BJ (cell line): ENCODE measurements at places on chromosomes 13 and 19. TPM values are rescaled to one million over a fixed set of nuclear protein-coding genes. Genes with fewer than 3 reads are reported as not detected.

DNA sequence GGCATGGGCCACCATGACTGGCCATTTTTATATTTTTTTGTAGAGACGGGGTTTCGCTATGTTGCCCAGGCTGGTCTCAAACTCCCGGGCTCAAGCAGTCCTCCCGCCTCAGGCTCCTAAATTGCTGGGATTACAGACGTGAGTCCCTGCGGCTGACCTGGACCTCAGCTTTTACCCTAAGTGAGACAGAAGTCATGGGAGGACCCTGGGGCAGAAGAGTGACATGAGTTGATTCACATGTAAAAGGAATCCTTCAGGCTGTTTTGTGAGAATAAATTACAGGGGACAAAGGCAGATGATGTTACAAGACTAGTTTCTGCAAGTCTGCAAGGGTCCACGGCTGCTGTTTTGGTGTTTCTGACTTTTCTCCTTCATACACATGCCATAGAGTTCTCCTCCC, 2.6 kb upstream of the BCAM start:
- DNase-seq = no peak

- DNase-seq = no peak
These were observed 6.9 kb downstream of the ZNF490 start for GRCh38 chr19:12603714-12604113.

DNA sequence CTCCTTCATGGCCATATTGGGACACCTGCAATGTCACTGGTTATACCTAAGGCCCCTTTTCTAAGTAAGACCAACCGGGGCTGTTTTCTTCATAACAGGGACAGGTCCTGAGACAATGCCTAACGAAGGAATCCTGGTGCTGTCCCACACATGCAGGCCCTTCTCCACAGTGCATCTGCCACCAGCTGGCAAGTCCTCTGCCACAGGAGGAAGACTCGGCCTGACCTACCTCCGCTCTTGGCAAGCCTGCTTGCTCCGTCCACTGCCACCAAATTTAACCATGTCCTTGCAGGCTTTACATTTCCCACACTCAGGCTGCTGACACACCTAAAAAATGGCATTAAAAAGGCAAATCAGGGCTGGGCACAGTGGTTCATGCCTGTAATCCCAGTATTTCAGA, 31.8 kb upstream of the EIF3G start:
- no peak for DNase-seq

DNA sequence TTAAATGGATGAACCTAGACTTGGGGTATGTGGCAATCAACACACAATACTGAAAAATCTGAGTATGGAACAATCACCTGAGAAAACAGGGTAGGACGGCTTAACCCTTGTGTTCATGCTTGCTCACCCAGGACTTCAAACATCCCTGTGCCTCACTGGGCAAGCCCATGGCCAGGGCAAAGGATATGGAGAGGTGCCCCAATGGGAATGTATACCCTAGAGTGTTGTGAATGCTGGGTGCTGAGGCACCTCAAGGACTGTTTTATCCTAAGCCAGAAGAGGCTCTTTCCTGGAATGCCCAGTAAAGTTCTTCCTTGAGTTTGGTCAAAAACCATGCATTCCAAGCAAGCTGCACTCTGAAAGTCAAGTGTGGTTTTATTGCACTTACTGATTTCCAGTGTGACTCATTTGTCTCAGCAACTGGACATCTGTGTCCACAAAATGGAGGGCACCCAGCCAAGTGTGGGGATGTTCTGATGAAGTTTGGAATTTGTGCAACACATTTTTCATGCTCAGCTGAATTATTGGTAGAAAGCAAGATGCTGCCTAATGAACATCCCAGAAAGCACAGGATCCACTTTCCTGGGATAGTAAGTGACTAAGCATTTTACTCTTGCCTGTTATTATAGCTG, 531.3 kb downstream of the RFC3 start:
- DNase-seq = peak; percentile 99

DNA sequence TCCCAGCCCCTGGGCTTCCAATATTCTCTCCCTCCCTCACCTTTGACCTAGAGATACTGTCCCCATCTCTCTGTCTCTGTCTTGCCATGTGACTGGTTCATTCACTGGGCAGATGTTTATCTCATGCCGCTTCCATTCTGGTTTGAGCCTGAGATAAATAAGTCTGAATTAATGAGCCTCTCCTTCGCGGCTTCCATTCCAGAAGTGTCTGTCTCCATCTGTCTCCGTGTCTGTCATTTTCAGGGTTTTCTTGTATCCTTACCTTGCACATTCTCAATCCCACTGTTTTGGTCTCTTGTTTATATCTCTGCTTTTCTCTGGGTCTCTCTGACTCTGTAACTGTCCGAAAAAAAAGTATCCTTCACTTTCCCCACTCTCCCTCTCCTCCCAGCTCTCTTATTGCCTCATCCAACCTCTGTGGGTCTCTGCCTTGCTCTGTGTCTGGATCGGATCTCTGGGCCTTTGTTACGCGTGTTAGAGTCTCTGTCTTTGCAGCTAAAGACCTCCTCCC, 4.3 kb downstream of the SPHK2 start:
- no peak for DNase-seq

- no peak for DNase-seq
These were observed 808 bp downstream of the SLITRK5 start for GRCh38 chr13:87671753-87672605.

DNA sequence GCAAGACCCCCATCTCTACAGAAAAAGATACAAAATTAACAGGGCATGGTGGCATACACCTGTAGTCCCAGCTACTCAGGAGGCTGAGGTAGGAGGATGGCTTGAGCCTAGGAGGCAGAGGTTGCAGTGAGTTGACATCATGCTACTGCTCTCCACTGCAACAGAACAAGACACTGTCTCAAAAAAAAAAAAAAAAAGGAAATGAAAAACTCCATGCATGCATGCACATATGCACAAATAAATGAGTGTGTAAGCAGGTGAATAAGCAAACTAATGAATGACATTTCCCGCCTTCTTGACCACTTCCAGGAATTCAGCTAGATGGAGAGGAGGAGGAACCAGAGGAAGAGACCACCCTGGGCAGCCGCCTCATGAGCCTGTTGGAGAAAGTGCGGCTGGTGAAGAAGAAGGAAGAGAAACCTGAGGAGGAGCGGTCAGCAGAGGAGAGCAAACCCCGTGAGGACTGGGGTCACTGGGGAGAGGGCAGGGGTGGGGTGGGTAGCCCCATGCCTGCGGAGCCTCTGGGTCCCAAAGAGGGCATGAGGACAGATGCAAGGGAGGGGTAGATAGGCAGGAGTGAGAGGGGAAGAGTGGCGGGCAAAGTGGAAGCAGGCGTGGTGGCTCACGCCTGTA, 58.8 kb downstream of the RYR1 start:
- no peak for DNase-seq

DNA sequence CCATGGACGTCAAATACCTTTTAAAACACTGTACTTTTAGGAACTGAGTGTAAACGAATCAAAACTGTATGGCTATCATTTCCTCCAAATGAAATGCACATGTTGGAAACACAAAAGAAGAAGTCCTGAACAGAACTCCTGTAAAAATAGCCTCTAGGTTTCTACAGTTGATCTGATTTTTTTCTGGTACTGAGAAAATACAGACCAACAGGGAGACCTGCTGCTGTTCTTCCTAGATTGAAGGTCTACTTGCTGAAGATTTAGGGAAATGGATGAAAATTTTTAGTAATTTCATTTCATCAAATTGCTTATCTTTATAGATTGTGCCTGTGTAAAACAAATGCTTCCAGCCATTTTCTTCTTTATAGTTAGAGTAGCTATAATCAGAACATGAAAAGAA, 520.4 kb downstream of the SLITRK6 start:
- DNase-seq = no peak

GRCh38 chr19:10760273-10760944, 42.5 kb downstream of the DNM2 start:
- no peak for DNase-seq

DNA sequence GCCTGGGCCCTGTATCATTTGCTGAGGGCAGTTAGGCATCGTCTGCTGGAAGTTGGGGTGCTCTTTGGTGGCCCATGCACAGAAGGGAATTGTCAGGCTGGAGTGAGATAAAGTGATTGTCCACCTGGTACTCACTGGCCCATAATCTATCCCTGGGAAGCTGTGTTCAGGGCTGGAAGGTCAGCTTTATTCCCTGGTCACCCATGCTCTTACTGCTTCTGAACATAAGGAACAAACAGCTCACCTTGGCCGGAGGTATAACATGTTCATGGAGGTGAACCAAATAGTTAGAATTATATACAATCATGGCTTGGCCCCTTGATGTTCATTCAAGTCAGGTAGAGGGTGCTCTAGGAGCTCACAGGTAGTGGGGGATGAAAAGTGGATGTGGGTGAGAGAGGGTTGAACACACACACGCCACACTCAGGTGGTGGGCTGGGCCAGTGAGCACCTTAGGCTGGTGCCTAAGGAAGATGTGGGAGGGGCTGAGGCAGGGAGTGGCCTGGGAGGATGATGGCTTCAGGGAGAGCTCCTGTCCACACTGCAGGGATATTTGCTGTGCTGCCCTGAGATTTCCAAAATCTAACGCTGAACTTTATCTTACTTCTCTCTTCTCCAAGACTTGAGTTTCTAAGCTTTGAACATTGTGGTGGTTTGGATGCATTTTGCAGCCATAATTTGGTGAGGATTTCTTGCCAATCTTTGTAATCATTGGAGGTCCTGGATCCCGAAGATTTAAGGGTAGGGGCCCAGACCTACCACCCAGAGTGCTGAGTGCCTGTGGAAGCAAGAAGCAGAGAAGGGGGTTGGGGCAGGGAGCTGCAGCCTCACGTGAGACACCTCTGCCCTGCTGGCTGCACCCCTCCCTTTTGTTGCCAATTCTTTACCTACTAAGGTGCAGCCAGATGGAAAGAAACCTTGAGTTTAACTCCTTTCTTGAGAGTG, 420.6 kb downstream of the ZNF536 start:
- DNase-seq = no peak

- no peak for DNase-seq
These were observed 96.6 kb downstream of the ELF1 start for GRCh38 chr13:40922437-40923040.

- DNase-seq = no peak
These were observed 49.4 kb downstream of the RASA3 start for GRCh38 chr13:114082849-114083645.

DNA sequence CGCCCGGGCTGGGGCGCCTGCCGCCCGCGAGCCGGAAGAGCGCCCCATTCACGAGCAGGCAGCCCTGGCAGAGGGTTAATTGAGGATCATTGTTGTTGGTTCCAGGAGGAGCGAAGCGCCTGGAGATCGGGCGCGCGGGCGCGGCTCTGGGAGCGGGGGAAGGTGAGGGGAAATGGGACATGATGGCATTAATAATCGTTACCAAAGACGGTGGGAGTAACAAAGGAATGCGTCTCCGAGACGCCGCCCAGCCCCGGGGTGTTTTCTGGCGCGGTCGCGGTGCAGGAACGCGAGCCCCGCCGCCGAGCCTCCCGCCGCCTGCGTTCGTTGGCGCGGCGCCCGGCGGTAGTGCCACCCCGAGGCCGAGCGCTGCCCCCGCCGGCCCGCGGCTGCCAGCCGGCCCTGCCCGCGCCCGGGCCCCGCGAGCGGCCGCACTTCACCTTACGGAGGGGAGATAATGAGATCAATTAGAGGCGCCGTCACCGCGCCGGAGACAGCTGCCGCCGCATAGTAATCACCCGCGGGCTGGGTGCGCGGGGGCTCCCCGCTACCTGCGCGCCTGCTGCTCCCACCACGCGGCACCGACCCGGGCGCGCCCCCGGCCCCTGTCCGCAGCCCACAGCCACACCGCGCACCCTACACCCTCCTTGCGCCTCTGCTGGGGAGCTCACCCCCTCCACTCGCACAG, 2.8 kb downstream of the ZNF536 start:
- DNase-seq = no peak

DNA sequence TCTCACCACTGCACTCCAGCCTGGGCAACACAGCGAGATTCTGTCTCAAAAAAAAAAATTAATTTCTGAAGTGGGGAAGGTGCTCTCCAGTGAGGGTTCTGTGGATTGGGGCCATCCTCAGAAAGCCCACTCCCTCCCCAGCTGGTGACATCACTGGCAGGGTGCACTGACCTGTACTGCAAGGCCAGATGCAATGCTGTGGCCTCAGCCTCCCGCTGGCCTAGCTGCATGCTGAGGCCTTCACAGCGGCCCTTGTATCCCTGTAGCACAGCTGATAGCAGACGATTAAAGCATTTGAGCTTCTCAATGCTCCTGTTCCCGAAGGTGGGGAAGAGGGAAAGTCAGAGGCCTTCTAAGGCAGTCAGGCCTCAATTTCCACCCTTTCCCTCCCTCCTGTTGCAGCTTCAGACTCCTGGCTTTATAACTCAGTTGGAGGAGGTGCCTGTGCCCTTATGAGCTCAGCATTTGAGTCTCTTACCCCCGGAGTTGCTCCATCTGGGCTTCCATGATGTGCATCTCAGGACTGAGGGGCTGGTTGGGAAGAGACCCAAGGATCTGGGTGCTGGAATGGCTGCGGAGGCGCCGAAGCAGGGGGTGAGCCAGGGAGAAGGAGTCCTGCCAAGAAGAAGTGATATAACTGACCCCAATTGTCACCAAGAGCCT, 5.3 kb downstream of the USHBP1 start:
- no peak for DNase-seq

DNA sequence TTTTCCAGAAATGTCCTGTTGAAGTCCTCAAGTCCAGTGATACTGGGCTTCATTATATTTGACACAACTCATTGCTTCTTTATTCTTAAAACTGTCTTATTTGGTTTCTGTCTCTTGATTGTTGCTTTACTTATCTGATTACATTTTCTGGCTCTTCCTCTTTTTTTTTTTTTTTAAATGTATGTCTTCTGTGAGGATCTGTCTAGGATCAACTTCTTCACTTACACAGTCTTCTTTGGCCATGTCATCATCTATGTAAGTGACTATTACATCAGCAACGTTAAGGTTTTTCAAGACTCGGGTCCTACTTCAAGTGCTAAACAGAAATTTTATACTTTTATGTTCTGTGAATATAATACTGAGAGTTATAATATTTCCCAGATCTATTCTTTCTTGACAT, 162.1 kb downstream of the PDS5B start:
- DNase-seq = no peak

- no peak for DNase-seq
These were observed 5.7 kb downstream of the ACOD1 start for GRCh38 chr13:76953968-76954367.

- no peak for DNase-seq
These were observed 676.1 kb upstream of the KLHL1 start for GRCh38 chr13:70784207-70784989.

DNA sequence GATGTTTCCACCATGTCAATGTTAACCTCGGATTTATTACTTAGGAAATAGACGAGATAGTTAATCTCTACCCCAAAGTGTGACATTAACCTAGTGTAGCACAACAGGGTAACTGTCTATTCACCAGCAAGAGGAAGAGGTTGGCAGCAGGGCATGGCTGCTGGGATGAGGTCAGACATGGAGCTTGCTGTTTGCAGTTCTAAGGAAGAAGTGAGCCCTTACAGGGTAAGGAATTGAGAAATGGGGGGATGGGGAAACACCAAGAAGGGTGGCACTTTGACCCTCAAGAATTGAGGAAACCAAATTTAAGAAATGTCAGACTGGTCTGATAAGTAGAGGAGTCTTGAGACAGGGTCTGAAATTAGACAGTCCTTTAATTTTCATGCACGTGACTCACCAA, 62.4 kb downstream of the MBD3L2B start:
- DNase-seq = no peak

CYP2S1 gene
- polyA plus RNA-seq = 0.27 and 0.53 TPM in 2 replicates

ZNF761 gene
- 5.6 and 8.7 TPM in 2 replicates for polyA plus RNA-seq

POU2F2 gene
- polyA plus RNA-seq = 1.8 and 2.2 TPM in 2 replicates

RANBP3 gene
- polyA plus RNA-seq = 54.2 and 68.6 TPM in 2 replicates

CGB5 gene
- polyA plus RNA-seq = not detected in 2 replicates

SIAH3 gene
- polyA plus RNA-seq = not detected in 2 replicates

NCAN gene
- polyA plus RNA-seq = not detected in 2 replicates

RPL13A gene
- 2,322 and 6,136 TPM in 2 replicates for polyA plus RNA-seq

UPK1A gene
- polyA plus RNA-seq = 0.17 and 0.39 TPM in 2 replicates

SYNE4 gene
- 0.16 and 0.20 TPM in 2 replicates for polyA plus RNA-seq

WDR87 gene
- polyA plus RNA-seq = not detected in 2 replicates

HSH2D gene
- polyA plus RNA-seq = not detected in 2 replicates

RFPL4AL1 gene
- not detected in 2 replicates for polyA plus RNA-seq
